ENCODE measurements at places on chromosomes 5 and 9.

GRCh38 chr5:179387151-179388110, 42.2 kb upstream of the ADAMTS2 start:
- DNase-seq = no peak

DNA sequence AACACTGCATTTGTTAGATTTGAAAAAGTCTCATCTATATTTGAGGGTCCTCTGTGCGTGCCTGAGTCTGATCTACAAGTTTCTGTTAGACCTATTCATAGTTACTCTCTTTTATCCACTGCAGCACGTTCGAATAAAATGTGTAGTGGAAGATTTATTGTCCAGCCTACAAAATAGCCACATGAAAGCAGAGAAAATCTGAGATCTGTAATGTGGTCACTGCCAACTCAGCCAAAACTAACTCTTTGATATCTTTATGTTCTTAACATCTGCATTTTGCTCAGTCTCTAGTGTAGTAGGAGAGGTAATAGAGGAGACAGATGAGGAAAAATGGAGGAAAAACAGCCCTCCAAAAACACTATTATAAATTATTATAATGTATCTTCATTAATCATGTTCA, 354.0 kb downstream of the NPR3 start:
- DNase-seq = no peak

GRCh38 chr9:113659039-113659438, 195.5 kb downstream of the RGS3 start:
- DNase-seq = no peak

DNA sequence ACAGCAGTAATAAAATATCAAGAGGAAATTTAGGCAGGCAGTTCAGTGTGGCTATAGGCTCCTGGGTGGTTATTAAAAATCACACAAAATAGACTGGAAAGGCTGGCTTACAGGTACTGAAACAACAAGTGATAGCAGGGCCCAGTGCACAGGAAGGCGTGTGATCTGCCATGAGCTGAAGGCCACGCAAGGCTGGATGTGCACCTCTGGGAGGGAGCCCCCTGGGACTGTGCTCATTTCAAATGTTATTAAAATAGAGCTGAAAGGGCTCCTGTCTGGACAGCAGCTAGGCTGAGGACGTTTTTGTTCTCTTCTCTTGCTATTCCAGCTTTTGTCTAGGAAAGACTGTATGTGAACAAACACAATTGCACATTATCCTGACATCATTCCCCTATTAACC, 324.3 kb upstream of the RFX3 start:
- no peak for DNase-seq

DNA sequence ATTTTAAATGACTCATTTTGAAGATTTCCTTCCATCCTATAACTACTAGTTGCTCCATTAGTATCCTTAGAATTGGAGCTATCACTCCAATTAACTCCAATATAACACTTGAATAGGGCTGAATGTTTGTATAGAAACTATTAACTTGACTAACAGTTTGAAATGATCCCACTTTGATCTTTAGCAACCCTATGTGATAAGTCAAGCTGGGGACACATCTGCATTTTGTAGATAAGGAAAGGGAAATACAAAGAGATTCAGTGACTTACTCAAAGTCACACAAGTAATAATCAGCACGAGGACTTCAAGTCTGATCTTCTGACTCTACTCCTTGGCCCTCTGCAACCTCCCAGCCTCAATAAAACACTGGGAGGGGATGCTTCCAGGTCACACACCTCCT, 101.1 kb downstream of the TMEM215 start:
- DNase-seq = no peak

DNA sequence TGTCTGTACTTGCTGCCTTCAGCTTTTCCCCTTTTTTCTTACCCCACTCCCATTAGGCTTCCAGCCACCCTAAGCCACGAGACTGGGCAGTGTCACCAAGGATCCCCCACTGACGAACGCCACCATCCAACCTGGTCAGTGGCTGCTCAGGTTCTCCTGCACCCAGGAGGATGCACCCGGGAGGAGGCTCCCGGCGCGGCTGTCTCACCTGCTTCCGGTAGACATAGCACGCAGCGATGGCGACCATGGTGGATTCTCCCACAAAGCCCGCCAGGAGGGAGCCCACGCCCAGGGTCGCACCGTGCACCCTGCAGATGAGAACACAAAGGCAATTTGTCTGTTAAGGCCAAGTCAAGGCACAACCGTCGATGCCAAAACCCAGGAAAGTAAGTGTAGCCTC, 48.1 kb downstream of the OTULIN start:
- DNase-seq = no peak

GRCh38 chr5:115589043-115589442, 13.2 kb downstream of the TICAM2 start:
- no peak for DNase-seq

- DNase-seq = no peak
These were observed 128.1 kb downstream of the ACTL7B start for GRCh38 chr9:108727580-108728111.

GRCh38 chr5:158727771-158728311, 371.9 kb downstream of the EBF1 start:
- DNase-seq = no peak

- no peak for DNase-seq
These were observed 57.6 kb downstream of the STARD4 start for GRCh38 chr5:111454776-111455175.

DNA sequence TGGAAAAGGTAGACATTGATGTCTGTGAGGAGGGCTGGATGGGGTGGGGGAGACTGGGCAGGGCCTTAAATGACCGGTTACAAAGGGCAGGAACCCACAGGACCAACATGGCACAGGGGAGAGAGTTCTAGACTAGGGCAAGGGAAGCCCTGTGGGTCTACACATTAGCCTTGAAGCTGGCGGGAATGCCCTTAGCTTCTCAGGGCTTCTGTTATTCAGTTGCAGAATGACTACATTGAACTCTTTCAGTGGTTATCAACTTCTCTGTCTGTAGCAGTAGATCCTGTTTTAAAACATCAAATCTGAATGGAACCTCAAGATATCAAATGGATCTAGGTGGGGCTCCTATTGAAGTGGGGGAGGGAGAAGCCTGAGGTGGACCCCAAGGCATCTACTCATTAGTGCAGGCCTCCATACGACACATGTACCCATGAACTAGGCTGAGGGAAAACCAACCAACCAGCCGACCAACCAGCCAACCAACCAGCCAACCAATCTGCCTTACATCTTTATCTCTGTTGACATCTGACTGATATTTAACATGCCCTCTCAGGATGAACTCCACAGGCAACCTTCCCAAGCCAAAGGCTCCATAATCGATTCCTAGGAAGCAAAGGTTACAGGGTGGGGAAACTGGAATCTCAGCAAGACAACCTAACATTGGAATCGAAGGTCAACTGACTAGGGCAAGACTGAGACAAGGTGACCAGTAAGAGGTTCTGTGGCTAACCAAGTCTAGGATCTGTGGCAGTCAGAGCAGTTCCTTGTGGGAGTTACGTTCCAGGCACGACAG, 48.3 kb downstream of the DAP start:
- DNase-seq = no peak

- DNase-seq = no peak
These were observed 55.1 kb upstream of the TEX48 start for GRCh38 chr9:114737118-114737517.

DNA sequence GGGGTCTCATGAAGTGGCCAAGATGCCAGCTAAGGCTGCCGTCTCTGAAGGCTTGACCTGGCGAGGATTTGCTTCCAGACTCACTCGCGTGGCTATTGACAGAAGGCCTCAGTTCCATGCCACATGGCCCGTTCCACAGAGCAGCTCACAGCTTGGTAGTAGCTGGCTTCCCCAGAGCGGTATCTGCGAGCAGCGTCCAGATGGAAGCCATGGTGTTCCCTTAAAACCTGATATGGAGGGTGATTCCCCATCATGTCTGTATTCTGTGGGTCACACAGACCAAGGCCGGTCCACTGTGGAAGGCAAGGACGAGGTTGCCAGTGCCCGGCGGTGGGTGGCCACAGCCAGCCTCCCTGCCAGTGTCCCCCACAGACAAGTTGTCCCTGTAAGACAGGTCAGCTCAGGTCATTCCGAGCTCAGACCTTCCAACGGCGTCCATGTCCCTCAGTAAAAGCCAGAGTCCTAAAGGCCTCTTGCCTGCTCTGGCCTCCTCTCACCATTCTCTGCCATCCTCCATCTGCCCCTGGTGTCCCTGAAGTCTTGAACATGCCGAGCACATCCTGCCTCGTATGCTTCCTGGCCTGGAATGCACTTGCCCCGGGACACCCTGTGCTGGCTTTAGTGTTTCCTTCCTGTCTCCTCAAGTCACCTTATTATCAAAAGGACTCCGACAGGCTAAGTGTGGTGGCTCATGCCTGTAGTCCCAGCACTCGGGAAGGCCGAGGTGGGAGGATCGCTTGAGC, 61.3 kb upstream of the LRRTM2 start:
- no peak for DNase-seq
